ENCODE measurements at places on chromosomes 16 and 17.

DNA sequence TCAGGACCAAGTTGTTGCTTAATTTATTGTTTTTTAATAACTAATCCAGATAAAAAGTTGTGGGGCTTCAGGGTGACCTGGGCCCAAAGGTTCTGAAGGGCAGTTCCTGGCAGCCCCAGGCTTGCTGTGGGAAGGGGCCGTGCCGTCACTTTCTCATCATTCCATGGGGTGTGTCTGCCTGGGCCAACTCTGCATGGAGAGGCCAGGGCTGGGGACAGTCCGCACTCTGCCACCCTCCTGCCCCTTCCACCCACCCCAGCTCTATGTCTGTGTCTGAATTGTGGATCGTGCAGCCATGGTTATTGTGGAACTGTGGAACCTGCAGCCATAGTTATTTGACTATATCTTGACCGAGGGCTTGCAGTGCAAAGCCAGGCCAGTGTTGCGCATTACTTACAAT is 4.0 kb downstream of the LIMD2 start:
- DNase-seq, result no peak

DNA sequence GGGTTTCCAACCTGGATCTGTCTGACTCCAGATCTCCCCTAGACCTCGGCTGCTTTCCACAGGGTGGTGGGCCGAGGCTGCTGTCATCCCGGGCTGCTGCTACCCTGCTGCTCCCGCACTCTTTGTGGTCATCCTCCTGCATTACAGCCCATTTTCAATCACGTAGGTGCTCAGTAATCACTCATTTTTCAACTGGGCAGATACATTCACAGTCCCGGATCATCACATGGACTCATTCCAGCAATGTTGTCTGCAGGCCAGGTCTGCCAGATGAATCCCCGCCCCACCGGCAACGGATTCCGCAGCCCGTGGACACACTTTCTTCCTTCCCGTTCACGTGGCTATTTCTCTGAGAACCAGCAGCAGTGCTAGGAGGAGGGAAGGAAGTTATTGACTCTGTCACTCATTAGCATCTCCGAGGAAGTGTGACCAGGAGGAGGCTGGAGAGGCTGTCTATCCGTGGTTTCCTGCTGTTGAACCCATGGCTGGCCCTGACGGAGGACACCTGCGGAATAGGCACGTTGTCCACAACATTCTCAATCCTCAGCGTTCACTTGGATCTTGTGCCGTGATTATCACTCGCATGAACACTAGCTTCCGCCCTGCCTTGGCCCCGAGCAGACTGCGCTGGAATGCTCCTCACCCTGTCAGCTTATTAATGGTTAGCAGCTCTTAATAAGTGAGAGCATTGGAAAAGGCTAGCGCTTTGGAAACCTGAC is 14.7 kb upstream of the ZCCHC14 start:
- DNase-seq, result no peak

DNA sequence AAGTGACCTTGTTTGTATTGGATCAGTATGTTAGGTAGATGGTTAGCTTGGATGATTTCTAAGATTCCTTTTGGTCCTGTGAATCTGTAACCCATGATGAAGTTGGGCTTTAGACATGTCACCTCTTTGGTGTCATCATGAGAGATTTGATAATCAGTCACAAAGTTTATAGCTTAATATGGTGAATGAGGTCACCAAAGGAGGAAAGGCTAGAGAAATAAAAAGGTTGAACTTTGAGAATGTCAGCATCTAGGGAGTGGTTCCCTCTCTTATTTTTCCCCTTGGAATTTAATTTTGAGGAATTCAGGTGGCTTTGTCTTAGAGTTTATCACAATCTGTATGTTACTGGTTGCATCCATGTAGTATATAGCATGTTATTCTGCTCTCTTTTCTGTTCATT is 45.3 kb downstream of the NLK start:
- DNase-seq, result no peak

- DNase-seq, result no peak
These were observed 158.3 kb upstream of the ZFHX3 start for GRCh38 chr16:73206151-73206707.

GRCh38 chr16:16025214-16025968 is 76.0 kb downstream of the ABCC1 start:
- DNase-seq, result peak; percentile 40

DNA sequence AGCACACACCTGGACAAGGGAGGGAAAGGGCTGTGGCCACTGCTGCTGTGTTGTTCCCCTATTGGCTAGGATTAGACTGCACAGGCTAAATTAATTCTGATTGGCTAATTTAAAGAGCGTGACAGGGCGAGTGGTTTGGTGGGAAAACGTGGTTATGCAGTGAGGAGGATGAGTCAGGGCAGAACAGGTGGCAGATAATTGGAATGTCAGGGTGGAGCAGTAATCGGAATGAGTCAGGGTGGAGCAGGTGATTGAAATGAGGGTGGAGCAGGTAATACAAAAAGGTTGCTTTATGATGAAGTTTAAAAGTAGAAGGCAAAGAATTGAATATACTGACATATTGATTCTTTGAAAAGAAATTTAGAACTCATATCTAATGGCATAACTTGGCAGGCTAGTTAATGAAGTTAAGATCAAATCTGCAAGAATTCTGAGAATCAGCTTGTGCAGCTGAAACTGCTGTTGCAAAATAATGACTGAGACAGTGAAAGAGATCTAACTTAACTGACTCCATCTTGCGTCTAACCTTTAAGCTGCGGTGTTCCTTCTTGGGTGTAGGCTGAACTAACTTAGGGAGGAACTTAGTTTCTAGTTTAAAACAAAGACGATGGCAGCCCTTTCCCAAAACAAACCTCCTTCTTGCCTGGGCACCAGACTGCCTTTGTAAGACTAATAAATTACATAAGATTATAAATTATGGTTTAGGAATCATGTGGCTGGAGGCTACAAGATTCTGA is 174.3 kb downstream of the UTP18 start:
- no peak for DNase-seq

- DNase-seq, result no peak
These were observed 1.5 kb upstream of the FTSJ3 start for GRCh38 chr17:63828936-63829335.

DNA sequence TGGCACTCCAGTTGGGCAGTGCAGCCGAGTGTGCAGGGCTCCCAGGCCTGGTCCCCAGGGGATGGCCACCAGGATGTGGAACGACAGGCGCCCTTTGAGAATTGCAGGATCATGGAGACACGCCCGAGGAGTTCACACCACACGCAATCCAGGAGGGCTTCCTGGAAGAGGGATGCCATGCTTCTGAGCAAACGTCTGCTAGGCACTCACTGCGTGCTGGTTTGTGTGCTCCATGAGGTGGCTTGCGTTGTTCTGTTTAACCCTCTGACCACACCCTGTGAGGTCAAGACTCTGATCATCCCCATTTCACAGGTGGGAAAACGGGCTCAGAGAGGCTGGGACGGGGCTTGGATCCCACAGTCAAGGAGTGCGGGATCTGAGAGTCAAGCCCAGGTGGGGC is 32.6 kb upstream of the ZFPM1 start:
- DNase-seq, result no peak

GRCh38 chr17:11308531-11308930 is 67.5 kb downstream of the SHISA6 start:
- no peak for DNase-seq

- DNase-seq, result no peak
These were observed 10.5 kb downstream of the MNT start for GRCh38 chr17:2390199-2390836.

DNA sequence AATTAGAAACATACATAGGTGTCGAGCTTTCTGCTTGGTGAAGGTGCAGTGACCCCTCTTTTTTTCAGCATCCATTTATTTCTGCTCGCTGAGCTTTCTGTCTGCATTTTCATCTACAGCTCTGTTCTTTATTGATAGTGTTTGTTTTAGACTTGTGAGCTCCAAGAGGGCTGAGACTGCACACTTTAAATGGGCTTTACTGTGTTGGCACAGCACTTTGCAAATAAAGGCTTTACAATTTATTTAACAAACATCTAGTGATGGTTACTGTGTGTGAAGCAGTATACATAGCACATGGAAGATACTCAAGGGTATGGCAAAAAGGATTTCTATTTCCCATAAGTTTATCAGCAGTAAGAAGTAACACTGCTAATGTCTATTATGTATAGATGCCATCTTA is 563.7 kb upstream of the HSBP1 start:
- DNase-seq, result no peak

DNA sequence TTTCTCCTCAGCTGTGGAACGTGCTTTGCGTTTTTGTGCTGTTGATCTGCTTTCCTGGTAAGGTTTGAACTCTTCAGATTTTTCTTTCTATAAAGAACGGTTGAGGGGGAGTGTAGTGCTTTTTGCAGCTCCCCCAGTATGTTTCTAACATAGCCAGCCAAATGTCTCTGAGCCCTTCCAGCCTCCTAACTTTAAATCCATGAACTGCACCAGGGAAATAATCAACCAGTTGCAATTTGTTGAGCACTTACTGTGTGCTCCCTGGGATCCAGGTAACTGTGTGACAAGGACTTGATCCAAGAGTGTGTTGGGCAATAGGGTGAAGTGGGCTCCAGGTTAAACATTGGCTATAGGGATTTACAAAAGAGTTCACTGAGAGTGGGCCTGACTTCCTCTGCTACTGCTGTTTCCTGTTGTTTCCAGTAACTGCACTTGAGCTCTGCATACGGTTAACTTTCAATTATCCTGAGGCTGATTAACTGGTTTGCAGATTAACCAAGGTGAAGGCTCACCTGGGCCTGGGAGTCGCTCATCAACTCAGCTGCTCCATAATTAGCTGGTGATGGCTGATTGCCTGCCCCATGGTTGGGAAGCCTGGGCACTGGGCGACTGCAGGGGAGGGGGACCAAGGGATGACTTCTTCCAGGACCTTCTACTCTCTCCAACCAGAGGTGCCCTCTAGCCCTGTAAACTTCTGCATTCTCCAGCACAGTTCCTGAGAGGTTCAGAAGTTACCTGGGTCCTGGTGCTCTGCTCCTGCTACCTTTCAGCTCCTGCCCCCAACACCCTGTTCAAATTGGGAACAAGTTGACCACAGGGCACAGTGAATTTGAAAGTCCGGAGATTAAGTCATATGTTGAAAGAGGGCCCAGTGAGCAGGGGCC is 19.5 kb downstream of the HLF start:
- DNase-seq, result no peak

- DNase-seq, result no peak
These were observed 102.8 kb downstream of the SSH2 start for GRCh38 chr17:29827179-29827578.

DNA sequence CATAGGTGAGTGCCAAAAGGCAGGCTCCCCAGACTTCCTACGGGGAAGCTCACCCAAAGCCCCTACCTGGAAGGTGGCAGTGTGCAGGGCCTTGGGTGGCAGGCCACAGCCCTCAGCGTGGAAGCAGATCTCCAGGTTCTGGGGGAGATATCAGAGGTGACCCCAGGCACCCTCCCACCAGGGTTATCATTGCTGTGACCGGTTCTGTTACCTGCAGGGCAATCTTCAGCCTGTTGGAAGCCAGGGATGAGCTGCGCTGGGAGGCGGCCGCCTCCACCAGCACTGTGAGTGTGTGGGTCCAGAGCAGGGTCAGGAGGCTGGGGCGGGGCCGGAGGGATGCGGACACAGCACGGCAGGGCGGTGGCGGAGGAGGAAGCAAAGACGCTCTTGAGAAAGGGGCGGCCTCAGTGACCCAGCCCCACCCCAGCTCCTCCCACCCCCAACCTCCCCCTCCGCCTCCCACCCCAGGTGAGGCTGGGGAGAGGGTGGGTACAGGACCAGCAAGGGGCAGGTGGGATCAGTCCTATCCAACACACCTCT is 13.1 kb downstream of the UNC13D start:
- DNase-seq, result no peak

DNA sequence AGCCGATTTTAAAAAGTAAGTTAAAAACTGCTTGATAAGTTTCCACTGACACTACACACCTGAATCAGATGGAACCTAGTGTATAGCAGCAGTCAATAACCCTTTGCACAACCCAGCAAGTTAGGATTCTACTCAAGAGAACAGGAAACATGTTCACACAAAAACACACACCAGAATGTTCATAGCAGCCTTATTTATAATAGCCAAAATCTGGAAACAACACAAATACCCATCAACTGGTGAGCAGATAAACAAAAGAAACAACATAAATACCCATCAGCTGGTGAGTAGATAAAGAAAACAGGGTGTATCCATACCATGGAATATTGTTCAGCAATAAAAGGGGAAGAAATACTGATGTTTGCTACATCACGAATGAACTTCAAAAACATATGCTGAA is 2.7 kb upstream of the CDH11 start:
- no peak for DNase-seq

- no peak for DNase-seq
These were observed 20.0 kb upstream of the FOXJ1 start for GRCh38 chr17:76160896-76161528.

DNA sequence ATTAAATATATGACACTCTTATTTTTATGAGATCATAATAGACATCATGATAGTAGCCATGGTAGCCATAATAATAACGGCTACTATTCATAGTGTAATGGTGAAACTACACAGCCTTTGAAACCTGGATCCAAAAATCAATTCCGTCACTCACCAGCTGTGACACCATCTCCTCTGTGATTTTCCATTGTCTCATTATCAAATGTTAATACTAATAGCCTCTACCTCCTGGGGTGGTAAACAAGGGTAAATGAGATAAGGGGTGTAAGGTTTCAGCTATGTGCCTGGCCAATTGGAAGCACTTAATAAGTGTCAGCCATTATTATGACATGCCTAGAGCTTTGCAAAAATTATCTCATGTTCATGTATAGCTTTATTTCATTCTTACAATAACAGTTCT is 88.6 kb downstream of the CACNG3 start:
- DNase-seq, result no peak

GRCh38 chr16:50967827-50968612 is 183.1 kb downstream of the SALL1 start:
- no peak for DNase-seq

GRCh38 chr16:17827313-17827712 is 356.6 kb upstream of the XYLT1 start:
- DNase-seq, result no peak

DNA sequence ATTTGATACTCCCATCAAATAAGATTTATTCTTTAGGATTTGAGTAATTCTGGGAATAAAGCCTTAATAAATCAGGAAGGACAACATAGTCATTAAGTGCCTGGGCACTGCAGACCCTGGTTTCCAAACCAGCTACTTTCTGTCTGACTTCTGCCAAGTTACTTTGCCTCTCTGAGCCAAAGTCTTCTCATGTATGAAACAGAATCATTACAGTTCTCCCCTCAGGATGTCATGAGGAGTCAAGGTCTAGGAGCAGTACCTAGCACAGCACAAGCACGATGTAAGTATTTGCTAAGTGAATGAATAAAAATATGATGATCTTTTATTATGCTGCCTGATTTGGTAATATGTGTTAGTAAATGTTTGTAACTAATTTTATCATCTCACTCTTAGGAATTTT is 30.4 kb upstream of the HEATR6 start:
- DNase-seq, result no peak
